Activated CD4-positive, alpha-beta T cell treated with anti-CD3 and anti-CD28 coated beads, Interleukin-2, amount 50 U/mL, for 4 hours (primary cell): ENCODE measurements at places on chromosomes 5 and 9.

- DNase-seq = no peak
Observed at GRCh38 chr5:180120237-180121101, 48.9 kb upstream of the RNF130 start.

DNA sequence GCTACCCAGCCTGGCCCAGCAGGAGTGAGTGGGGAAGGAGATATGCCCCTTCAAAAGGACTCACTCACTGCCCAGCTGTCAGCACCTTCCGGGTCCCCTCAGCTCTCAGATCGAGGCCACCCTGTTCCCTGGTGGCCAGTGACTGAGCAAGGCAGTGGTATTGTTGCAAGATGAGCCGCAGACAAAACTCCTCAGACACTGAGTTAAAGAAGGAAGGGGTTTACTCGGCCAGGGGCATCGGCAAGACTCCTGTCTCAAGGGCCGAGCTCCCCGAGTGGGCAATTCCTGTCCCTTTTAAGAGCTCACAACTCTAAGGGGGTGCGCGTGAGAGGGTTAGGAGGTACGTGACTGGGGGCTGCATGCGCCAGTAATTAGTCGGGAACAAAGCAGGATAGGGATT lies 9.7 kb upstream of the N4BP3 start:
- DNase-seq = no peak

DNA sequence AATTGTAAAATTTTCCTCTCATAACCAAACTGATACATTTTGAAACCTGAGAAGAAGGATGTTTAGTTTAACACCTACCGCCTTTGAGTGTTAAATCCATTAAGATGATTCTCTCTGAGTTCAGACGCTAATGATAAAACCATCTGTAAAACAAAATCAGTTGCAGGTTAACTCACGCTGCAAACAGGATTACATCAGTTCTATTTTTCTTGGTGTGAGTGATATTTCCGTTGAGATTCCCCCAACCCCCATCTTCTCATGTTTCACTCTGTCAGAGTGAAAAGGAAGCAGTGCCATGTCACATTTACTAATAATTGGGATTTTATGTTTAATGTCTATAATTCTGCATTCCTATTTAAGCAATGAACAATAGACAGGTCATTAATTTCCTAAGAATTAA lies 146.5 kb downstream of the FANCC start:
- no peak for DNase-seq

DNA sequence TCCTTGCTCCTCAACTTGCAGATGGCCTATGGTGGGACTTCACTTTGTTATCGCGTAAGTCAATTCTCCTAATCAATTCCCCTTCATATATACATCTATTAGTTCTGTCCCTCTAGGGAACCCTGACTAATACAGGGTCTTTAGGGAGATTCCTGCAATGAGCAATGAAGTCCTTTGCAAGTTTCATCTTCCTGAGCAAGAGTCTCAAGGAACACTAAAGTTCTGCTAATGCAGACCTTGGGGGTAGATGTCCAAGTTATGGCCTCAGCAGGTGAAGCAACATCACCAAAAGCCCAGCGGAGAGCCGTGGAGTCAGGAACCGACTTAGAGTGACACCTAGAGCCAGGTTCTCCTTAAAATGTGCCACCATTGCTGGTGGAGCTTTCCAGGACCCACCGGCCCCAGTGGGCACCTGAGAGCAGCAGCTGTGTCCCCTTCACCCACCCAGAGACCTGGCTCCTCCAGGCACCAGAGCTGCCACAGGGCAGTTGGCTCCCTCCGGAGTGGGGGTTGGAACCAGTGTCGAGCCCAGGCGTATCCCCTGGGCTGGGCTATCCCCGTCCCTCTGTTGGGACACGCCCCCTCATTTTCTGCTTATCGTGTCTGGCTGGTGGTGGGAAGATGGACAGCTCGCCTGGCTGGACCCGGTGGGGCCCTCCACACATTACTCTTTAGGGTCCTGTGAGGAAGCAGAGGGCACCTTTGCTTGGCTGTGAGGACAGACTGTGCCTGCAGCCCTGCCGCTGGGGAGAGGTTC lies 10.9 kb upstream of the FCN1 start:
- DNase-seq = no peak

DNA sequence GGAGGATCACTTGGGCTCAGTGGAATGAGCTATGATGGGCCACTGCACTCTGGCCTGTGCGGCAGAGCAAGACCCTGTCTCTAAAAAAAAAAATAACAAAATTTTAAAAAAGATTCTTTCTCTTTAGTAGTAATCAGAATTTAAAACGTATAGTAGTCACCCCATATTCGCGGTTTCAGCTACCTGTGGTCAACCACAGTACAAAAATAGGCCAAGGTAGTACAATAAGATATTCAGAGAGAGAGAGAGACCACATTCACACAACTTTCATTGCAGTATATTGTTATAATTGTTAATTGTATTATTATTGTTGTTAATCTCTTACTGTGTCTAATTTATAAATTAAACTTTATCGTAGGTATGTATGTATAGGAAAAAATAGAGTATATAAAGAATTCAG lies 18.7 kb downstream of the INIP start:
- DNase-seq = no peak

GRCh38 chr5:107275333-107275732 lies 395.4 kb downstream of the EFNA5 start:
- no peak for DNase-seq

- DNase-seq = no peak
Observed at GRCh38 chr5:171483551-171484135, 64.2 kb downstream of the FGF18 start.

GRCh38 chr5:171771856-171772255 lies 13.8 kb upstream of the SMIM23 start:
- no peak for DNase-seq

GRCh38 chr9:116572095-116572748 lies 114.9 kb upstream of the TRIM32 start:
- DNase-seq = no peak

DNA sequence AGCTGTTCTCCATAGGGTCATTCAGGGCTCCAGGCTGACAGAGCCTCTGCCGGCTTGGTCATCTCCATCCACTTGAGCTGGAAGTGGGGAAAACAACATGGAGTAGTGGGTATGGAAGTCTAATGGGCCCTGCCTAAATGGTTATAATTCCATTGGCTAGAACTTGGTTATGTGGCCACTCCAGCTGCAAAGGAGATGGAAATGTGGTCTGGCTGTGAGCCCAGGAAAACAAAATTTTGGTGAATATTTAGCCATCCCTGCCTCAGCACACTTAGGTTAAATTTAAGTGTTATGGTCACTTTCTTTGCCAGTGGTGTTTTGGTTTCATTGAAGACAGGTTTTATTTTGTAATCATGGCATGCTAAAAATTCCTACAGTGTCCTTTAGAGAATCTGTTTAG lies 112.3 kb downstream of the SMARCA2 start:
- no peak for DNase-seq

DNA sequence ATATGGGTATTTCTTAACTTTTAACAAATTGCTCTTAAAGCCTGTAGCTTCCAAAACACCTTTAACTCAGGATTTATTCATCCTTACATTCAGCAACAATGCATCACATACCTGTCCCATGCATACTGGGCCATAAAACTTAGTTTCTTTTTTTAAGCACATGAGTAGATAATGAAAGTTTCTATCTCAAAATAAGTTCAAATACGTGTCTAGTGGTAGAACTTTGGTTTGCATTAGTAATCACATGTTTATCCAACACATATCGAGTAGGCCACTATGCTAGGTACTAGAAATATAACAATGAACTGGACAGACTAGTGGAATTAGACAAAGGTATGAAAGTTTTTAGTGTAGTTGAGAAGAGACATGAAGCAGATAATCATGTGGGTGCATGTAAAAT lies 99.6 kb downstream of the DOCK2 start:
- no peak for DNase-seq

- no peak for DNase-seq
Observed at GRCh38 chr5:176590035-176590717, 19.8 kb downstream of the GPRIN1 start.

DNA sequence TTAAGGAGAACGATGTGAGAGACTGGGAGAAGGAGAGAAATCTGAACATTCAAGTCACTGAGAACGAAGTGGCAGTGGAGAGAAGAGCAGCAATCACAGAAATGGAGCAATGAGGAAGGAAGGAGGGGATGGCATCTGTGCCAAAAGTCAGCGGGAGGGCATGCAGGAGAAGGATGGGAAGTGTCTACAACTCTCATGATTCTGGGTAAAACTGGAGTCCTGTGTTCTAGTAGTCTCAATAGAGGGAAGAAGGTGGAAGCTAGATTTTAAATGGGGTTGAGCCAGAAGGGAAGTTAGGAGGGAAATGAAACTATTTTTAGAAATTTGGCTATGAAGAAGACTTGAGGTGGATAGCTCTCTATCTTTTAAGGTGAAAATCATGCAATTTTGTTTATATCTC lies 39.1 kb upstream of the SPATA31C2 start:
- DNase-seq = no peak

DNA sequence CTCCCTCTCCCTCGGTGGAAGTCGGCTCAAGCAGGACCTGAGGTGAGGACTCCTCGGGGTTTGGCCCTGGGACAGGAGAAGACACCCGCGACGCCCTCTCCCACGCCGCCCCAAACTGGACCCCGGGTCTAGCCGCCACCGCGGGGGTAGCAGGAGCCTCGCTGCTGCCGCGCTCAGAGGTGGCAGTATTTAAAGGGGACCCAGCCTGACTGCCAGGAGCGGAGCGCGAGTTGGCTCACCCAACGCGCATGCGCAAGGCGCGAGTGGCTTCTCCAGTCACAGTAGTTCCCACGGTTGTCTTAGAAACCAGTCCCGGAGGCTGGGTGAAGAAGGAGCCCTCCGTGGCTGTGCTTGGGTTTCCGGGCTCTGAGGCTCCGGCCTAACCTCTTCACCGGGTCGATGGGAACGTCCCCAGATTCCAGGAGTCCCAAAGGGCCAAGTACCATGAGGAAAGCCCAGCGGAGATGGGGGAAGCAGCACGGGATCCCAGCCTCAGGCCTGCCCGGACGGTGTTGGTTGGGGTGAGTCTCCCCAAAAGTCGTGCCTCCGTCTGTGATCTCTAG lies 477.8 kb downstream of the SPATA31A7 start:
- no peak for DNase-seq

- no peak for DNase-seq
Observed at GRCh38 chr9:109143881-109144562, 23.0 kb downstream of the FRRS1L start.

- DNase-seq = no peak
Observed at GRCh38 chr5:40437452-40437861, 242.3 kb upstream of the PTGER4 start.

DNA sequence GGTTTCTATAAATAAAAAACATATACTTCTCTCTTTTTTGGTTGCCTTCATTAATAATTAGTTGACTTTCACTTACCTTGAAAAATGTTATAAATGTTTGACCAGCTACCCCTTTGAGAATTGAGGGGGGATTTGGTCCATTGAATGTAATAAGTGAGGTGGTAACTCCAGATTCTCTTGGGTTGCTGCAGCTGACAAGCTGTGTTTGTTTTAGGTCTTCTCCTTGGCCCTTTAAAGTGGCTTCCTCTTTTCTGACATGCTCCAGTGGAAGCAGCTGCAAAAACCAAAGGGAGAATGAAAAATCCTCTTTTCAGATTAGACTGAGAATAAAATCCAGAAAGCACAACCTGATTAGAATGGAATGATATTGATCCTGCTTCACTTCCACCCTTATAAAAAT lies 410.5 kb downstream of the TMEM38B start:
- DNase-seq = no peak

GRCh38 chr9:90466441-90466840 lies 176.2 kb downstream of the DIRAS2 start:
- no peak for DNase-seq

DNA sequence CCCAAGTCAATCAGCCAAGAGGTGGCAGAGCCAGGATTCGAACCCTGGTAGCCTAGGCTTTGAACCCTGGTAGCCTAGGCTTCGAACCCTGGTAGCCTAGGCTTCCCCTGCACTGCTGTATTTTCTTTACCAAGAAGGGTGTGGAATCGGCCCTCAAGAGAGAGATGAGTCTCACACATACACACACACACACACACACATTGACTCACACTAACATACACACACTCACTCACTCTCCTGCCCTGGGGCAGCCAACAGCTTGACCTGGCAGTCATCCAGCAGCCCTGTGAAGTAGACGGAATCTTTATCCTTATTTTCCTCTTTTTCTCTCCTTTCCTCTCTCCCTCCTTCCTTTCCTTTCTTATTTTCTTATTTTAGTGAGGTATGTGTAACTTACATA lies 55.4 kb upstream of the RPL26L1 start:
- DNase-seq = no peak

DNA sequence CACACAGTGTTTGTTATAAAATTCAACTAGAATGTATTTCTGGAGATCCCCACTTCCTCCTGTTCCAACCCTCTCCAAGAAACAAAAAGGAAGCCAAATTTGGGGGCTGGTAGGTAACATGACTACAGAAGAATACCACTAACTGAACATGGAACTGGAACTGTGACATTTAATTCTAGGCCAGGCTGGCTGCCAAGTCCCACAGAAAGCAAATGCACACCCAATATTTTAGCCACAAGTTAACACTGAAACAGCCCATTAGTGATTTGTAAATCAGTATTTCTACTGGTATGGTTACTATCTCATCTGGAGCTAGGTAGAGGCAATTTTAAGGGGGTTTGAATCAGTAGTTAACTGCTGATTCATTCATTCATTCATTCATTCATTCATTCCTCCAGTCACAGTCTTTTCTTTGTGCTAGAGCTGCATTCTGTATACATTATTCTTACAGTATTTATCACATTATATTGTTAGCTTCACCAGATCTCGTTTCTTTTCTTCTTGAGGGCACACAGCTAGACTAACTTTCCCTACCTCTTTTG lies 131.7 kb upstream of the GDNF start:
- DNase-seq = no peak

DNA sequence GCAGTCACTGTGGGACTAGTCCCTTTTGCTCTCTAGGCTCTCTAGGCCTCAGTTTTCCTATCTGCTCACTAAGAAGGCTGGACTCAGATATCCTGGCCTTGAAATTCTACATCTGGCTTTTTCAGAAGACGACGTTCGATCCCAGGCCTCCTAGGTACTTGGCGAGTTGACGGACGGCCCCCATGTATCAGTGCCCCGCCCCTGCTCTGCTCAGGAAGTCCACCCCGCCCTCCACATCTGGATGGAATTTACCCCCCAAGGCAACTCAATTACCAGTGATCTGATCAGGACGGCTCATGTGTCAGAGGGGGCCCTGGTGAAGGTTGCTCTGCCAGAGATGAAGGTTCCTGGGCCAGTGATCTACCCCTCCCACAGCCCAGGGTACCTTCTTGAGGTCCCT lies 44.1 kb upstream of the SYNPO start:
- DNase-seq = no peak

GRCh38 chr5:163914910-163915309 lies 409.5 kb downstream of the MAT2B start:
- no peak for DNase-seq
